HS-27A (cell line): ENCODE measurements at places on chromosomes 5 and 9.

DNA sequence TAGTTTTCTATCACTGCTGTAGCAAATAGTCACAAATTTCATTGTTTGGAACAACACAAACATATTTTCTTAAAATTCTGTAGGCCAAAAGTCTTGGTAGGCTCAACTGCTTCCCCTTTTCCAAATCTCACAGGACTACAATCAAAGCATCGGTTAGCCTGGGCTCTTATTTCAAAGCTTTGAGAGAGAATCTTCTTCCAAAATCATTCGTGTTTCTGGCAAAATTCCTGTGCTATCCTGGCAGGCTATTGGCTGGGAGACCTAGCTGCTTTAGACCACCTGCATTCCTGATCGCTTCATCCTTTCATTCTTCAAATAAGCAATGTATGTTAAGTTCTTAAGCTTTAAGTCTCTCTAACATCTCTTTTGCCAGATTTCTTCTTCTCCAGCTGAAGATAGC, 629.8 kb upstream of the CDH18 start:
- no peak for DNase-seq

- no peak for DNase-seq
Observed at GRCh38 chr9:33472171-33472880, 1.4 kb downstream of the NOL6 start.

DNA sequence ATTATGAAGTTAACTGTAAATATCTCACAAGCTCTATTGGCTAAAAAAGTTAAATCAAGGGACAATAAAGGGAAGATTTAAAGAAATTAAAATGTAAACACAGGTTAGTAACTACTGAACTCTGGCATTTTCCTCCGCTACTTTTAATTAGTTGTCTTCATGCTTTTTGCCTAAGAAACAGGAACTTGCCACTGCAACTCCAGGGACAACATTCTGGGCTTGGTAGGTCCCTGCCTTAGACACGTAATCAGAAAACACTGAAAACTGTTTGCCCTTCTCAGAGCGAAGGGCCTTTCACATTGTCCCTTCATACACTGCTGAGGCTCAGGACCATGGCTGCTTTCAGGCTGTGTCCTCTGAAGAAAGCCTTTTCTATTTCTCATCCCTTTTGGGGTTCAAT, 118.7 kb downstream of the CCDC192 start:
- no peak for DNase-seq

- DNase-seq: no peak
Observed at GRCh38 chr9:31799953-31800609, 584.4 kb upstream of the ACO1 start.

DNA sequence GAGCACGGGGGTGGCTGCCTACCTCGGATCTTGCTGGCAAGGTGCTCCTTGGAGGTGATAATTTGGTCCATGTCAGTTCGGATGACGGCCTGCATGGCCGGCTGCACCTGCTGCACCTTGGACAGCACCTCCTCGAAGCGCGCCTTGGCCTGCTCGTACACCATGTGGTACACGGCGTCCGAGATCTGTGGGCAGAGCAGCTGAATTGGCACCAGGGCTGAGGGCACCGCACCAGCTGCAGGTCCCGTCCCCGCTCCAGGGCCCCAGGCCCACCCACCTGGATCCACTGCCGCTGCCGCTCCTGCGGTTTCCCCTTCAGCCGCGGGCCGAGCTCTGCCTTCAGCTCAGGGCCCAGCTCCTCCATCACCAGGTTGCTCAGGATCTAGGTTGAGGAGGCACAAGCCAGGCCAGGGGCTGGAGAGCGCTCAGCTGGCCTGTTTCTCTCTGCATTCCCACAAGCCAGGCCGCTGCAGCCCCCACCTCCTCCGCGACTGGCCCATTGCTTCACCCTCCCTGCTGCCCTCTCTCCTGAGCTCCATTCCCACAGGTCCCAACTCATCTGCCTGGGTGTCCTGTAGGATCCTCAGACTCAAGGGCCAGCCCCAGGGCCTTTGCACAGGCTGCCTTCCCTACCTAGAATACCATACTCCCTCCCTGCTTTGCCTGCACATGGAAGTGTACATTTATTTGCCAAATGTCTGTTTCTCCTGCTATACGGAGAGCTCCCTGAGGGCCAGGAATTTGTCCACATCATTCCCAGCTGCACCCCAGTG, 65.7 kb downstream of the LRSAM1 start:
- DNase-seq: no peak

DNA sequence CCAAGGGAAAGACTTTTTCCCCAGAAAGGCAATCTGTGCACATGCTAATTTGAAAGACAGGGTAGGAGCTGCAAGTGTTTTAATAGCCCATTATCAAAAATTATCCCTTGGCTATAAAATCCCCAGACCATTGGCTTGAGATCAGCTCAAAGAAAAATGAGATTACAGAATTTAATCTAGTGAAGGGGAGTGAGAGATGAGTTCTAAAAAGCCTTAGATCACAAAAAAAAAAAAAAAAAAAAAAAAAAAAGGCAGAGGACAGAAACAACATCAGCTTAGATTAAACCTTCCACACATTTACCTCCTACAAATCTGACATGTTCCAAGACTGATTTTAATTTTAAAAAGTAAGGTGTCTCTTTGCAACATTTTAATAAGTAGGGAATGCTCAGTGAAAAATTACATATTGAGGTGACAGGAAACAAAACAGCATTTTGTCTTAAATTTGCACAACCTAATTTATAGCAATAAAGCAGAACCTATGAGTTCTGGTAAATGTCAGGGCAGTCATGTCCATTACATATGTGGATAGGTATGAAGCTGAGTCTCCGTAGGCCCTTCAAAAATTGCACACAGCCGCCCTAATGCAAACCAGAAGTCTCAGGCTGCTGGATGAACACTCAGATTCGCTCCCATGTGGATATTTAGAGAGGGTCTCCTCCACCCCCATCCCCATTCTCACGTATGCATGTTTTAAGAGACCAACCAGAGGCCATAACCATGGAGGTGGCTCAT, 43.4 kb downstream of the NFIB start:
- no peak for DNase-seq

- DNase-seq: no peak
Observed at GRCh38 chr5:160105686-160106360, 13.4 kb downstream of the PWWP2A start.

DNA sequence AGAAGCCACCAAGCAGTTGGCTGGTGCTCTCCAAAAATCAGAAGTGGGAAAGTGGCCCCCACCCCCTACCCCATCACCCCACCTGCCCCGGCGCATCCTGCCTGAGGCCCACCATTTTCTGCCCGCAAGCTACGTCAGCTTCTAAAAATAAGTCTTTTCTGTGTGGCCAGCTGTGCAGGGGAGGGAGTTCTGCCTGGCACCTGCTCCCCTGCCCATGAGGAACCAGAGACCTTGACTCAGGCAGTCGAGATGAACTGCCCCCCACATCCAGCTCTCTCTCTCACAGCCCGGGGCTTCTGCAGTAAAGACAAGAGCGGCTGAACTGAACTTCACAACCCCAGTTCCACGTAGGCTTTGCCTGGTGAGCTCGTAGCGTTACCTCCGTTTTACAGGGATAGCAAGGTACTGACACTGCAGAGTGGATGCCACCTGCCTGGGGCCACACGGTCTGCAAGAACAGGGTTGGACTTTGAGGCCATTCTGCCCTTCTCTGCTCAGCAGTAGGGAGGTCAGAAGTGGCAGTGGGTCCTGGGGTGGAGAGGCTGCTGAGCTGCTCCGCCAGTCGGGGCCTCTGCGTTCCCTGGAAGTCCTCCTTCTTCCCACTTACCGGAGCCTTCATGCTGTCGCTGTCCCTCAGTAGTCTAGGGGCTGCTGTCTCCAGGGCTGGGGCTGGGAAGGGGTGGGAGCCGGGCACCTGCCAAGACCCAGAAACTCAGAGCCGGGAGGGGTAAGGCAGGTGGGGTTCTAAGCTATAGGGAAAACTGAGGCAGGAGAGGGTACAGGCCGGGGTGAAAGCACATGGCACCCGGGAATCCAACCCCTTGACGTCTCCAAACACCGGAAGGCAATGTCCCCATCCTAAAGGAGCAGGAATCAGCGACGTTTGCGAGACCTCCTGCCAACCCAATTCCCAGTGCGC, 781 bp downstream of the ST6GALNAC4 start:
- DNase-seq: no peak

GRCh38 chr5:55540525-55540924, 5.8 kb upstream of the PLPP1 start:
- no peak for DNase-seq

GRCh38 chr5:38291355-38291754, 33.0 kb downstream of the EGFLAM start:
- no peak for DNase-seq

GRCh38 chr5:112960863-112961504, 15.6 kb upstream of the DCP2 start:
- DNase-seq: no peak

GRCh38 chr9:112198646-112199045, 23.5 kb upstream of the SUSD1 start:
- DNase-seq: no peak

DNA sequence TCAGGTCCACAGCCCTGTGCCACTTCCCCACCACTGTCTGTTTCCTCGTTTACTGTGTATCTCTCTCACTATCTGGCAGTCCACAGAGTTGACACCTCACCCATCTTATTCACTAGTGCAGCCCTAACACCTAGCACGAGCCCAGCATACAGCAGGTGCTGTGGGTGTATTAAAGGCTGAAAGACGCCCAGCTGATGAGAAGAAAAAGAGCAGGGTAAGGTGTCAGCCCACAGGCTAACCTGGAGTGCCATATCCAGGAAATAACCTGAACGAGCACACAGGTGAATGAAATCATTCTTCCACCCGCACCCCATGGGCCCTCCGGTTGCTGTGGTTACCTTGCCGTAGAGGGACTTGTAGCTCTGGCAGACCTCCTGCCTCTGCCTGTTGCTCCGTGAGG, 18.6 kb downstream of the ANXA6 start:
- DNase-seq: no peak

DNA sequence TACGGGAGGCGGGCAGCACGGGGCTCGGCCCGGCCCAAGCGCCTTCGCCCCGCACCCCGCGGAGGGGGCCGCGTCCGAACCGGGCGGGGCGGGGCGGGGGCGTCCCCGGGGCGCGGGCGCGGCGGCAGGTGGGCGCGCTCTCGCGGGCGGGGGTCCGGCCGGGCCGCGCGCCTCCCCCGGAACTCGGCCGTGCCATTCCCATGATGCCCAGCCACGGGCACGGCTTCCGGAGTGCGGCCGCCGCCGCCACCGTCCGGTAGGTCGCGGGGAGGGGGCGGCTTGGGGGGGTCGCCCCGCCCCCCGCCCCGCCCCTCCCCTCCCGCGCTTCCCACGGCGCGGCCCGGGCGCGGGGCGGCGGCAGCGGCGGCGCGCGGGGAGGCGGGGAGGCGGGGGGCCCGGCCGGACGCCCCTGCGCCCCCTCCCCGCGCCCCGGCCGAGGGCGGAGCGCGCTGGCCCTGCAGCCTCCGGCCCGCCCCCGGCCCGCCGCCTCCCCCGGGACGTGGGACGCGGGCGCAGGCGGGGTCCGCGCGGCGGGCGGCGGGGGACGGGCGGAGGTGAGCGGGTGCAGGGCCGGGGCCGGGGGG, at the start of gene PPP1R26:
Gene PPP1R26 (plus strand): TSS at position 314 of the 584 bp plus-strand sequence. CDS start 4,729 bp downstream, outside the sequence.
- DNase-seq: no peak

DNA sequence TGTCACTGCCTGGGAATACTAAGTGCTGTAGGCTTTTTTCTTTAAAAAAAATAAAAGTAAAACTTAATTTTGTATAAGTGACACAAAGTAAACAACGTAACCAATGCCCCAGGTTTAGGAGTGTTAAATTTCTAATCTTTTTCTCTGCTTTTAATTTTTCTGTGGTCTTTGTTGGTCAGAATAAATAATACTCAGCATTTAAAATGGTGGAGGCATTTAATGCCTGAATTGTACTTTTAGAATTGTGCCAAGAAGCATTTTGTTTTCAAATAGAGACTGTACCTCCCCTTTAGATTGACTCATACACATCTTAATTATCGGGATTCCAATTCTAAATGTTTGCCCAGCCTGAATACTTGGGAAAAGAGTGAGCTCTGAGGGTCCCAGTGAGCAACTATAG, 1.6 kb downstream of the DMXL1 start:
- no peak for DNase-seq

- DNase-seq: no peak
Observed at GRCh38 chr9:9998491-9999287, 614.1 kb downstream of the PTPRD start.

- DNase-seq: no peak
Observed at GRCh38 chr9:35675204-35675603, 1.5 kb downstream of the CA9 start.

- DNase-seq: no peak
Observed at GRCh38 chr5:149374801-149375200, 4.3 kb downstream of the IL17B start.

GRCh38 chr5:854217-854616, 3.4 kb upstream of the ZDHHC11 start:
- DNase-seq: no peak

DNA sequence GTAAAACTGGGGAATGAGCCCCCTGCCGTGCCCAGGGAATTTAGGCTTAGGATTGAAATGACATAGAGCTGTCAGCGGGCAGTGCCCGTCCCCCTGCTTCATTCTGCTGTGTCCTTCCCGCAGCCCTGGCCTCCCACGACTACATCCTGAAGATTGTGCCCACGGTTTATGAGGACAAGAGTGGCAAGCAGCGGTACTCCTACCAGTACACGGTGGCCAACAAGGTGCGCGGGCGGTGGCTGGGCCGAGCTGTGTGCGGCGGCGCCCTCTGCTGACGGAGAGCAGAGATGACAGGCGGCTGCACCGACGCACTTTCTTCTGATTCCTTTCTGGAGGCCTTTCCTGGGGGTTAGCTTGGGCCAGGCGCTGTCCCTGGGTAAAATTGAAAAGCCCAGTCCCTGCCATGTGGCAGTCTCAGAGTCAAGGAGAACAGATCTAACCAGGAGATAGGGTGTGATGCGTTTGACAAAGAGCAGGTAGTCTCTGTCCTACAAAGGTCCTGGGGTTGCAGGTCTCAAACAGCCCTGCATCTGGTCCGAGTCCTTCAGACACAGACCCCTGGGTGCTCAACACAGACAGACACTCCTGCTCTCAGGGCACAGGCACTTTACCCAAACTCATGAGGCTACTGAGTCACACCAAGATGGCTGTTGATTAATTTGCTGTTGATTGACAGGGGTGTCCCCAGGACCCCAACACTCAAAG, 26.8 kb upstream of the RPL26L1 start:
- DNase-seq: no peak

- DNase-seq: no peak
Observed at GRCh38 chr9:35277171-35277520, 115.3 kb downstream of the UNC13B start.

GRCh38 chr9:69611221-69611620, 61.0 kb downstream of the APBA1 start:
- no peak for DNase-seq

DNA sequence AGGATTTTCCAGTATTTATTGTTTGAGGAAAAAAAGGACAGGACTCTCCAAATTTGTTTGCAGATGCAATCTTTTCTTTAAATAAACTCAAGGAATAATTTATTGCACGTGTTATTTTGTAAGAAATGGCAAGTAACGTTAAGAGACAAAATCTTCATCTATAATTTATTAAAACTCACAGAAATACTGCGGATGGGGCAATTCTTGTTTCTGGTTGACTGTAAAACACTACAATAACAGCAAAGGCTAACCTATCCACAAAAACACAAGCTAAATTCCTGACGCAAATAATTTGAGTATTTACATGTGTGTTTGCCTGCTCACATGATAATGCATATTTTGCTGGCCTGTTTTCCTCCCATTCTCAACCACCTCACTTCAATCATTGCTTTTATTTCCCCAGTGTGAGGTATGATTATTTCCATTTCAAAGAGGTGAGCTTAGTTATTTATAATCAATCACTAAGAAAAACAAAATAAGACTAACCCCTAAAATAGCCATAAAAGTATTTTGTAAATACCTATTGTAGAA, 619.4 kb downstream of the PDE4D start:
- no peak for DNase-seq

- DNase-seq: no peak
Observed at GRCh38 chr9:4743131-4743875, 2.3 kb upstream of the AK3 start.

- no peak for DNase-seq
Observed at GRCh38 chr5:90968319-90968718, 409.7 kb downstream of the ADGRV1 start.
